Activated T-cell treated with anti-CD3 and anti-CD28 coated beads, Interleukin-2, amount 50 U/mL, for 4 hours (primary cell): ENCODE measurements at places on chromosomes 5 and 9. TPM values are rescaled to one million over a fixed set of nuclear protein-coding genes. Genes with fewer than 3 reads are reported as not detected.

- peak; percentile 15 for DNase-seq
Observed at GRCh38 chr5:132777209-132778069, at the start of gene SEPTIN8. Gene SEPTIN8 (minus strand): TSS chr5:132777239. CDS start chr5:132777137, 102 bp downstream.

- no peak for DNase-seq
Observed at GRCh38 chr9:76586390-76587314, 127.7 kb downstream of the GCNT1 start.

DNA sequence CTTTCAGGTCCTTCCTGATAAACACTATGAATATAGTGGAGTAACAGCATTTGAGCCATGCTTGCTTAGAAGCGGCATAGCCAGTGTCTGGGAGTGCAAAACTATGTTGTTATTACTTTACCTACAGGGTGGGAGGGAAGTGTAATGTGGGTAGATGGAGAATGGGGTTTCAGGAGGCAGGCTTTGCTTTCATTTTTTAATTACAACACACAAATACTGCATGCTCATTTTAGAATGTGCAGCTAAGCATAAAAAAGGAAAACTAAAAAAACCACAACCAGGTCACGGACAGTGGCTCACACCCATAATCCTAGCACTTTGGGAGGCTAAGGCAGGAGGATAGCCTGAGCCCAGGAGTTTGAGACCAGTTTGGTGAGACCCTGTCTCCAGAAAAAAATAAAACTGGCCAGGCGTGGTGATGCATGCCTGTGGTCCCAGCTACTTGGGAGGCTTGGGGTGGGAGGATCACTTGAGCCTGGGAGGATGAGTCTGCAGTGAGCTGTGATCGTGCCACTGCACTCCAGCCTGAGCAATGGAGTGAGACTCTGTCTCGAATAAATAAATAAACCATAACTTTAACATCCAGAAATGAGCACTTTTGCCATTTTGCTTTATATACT lies 20.2 kb downstream of the HAVCR1 start:
- no peak for DNase-seq

GRCh38 chr5:2185646-2186471 lies 303.1 kb upstream of the IRX4 start:
- no peak for DNase-seq

TUSC1 gene
- total RNA-seq, result 0.63 TPM

SPACA9 gene
- 0.82 TPM for total RNA-seq

GRCh38 chr5:142263346-142263745 lies 61.5 kb downstream of the SPRY4 start:
- no peak for DNase-seq

DNA sequence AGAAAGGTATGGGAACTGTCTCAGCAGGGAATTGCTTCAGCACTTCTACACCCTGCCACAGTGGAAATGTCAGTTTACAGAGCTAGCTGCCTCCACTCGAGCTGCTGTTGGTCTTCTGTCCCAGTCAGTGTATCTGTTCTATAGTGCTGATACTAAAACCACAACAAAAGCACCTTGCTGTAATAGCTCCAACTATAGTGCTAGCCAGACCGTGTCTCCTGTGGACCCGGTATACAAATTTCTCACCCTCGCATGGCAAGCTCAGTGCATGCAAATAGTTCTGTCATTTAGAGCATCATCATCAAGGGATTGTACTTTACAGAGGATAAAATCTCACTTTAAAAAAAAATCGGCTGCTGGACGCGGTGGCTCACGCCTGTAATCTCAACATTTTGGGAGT lies 51.5 kb upstream of the IQGAP2 start:
- DNase-seq, result no peak
